ENCODE measurements at places on chromosomes 1 and 21.

DNA sequence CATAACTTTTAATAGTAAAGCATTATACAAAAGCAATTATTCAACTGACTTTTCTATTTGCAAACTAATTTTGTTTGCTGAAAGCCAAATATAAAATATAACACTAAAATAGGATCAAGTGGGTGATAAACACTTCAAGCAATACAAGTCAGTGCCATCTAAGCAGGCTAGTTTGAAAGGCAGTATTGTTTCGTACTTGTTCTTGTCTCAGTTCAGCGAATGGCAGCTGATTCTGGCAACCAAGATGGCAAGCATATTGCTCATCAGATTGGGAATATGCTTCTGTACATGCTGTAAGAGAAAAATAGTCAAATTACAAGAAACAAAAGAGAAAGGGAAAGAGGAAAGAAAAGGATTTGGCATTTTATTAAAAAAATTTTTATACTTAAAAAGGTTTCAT, 7.5 kb downstream of the TMEM59 start:
- DNase-seq = no peak

- no peak for DNase-seq
These were observed 71.2 kb upstream of the RGL1 start for GRCh38 chr1:183733715-183734114.

DNA sequence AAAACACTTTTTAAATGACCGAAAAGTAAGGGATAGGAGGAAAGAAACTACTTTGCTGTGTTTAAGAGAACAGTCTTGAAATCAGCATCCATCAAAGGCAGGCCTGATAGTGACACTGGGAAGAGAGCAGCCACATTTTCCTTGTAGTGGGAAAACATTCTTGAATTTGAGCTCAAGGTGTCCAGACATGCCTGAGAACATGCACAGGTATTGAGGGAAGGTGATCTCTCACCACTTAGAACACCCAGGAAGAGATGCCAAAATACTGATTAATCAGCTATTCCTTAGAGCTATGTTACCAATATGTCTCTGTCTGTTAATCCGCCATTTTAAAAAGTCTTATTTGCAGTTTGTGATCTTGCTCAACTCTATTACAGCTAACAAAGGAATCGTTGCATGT, 25.9 kb downstream of the IL12RB2 start:
- DNase-seq = no peak

DNA sequence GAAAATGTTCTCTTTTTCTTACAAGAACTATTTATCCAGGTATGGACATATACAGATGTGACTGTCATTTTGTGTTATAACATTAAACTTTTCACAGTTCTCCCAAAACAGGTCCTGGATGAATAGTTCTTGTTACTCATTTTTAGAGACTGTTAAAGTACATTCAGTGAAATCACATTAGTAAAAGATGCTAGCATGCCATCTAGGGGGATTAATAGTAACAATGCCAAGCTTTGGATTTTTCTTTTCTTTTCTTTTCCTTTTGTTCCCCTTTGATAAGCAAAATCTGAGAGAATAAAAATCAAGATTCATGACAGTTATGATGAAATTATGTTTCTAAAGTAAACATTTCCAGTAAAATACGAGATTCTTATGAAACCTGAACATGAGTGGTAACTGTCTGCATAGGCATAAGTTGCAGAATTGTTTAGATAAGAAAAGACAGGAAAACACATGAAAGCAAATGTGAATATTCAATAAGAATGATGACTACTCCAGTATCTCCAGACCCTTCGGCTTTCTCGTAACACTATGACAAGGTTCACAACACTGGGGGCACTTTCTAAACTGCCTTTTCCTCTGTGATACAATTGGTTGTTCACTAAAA, 77.5 kb downstream of the TPR start:
- no peak for DNase-seq

GRCh38 chr1:63537940-63538339, 14.6 kb downstream of the EFCAB7 start:
- no peak for DNase-seq

DNA sequence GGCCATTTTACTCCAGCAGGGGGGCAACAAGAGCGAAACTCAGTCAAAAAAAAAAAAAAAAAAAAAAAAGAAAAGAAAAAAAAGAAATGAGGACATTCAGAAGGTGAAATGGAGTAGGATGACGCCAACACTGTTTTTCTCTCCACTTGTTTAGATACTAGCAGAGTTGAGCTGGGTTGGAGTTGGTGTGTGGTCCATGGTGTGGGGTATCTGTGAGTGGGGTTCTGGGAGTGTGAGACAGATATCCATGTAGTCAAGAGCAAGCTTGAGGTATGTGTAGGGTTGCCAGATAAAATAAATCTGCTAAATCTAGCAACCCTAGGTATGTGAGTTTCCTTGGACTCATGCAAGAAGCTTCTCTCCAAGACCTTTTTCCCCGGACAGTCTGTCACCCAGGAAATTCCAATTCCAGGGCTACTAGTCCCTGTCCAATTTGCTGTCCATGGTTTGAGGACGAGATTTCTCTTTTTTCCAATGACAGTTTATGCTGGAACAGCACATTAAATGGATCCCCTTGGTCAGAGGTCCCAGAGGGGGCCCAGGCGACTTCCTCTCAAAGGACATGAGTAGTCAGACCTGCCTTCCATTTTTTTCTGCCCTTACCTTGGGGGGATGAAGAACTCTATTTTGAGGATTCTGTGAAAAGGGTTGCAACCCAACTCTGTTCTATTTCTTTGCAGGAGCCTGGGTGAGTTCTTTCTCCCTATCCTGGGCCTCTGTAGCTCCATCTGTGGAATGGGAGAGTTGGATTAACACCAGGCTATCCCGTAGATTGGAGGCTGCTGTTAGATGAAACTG, 2.1 kb upstream of the FOXD2 start:
- DNase-seq = no peak

GRCh38 chr1:28021064-28021463, 61.3 kb downstream of the XKR8 start:
- DNase-seq = no peak

DNA sequence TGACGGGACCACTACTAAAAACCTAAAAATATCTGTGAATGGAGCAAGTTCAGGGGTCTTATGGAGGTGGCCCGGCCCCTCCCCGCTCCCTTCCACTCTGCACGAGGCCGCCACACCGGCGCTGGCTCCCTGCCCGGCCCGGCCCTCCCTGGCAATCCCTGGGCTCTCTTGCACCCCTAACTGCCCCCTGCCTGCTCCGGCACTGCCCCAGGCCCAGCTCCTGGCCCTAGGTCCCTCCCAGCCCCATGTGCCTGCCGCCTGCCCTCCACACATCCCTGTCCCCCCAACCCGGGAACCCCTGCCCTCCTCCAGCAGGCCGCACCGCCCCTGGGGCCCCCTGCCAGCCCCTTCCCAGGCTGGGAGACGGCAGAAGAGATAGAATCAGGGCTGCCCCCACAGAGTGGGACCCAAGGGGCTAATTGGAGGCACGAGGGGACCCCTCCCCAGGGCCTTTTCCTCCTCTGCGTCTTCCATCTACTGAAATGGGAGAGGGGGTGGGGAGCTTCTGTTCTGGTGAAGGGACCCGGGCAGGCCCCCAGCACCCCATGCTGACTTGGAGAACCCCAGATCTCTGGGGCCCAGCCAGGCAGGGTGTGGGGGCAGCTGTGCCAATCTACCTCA, 9.3 kb upstream of the CTRC start:
- no peak for DNase-seq

- no peak for DNase-seq
These were observed 1.2 kb downstream of the KDM4A start for GRCh38 chr1:43651188-43651587.

DNA sequence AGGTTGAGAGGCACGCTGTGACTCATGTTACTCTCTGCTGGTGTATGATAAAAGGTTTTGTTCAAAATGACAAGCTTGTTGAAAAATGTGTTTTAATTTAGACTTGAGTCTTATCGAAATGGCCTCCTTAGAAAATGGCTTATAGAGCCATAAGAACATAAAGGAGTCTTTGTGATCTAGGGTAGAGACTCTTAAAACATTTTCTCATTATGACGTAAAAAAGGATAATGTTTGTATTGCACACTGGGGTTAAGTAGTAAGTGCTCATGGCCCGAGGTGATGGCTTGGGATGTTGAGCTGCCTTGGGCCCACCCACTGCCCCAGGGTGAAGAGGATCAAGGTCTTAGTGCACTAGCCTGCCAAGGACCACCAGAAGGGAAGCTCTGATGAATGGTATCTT, 117.4 kb downstream of the DISC1 start:
- DNase-seq = no peak

- DNase-seq = peak; percentile 37
These were observed 281.2 kb downstream of the RRAGC start for GRCh38 chr1:38578271-38578951.

DNA sequence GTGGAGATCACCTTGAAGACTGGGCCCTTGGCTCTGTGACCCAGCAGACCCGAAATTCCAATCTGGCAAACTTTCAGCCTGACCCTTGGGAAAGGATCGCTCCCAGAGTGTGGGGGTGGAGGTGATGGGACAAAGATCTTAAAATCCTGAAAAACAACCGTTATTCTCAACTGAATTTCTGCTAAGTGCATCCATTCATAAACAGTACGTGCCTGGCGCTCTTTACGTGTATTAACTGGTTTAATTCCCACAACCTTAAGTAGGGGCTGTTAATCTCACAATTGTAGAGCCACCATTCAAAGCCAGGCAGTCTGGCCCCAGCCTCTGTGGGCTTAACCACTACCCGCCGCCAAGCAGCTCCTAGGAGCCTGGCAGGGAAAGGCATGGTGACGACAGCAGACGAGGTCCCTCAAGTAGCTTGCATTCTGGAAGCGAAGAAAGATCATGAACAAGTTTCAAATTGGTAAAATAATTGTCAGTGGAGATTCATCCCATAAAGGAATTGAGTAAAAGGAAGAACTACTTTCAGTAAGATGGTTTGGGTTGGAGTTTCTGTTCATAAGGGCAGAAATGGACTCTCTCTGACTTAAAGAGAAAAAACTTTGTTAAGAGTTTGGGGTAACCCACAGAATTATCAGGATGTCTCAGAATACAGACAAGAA, 11.4 kb upstream of the RGS16 start:
- peak; percentile 77 for DNase-seq

DNA sequence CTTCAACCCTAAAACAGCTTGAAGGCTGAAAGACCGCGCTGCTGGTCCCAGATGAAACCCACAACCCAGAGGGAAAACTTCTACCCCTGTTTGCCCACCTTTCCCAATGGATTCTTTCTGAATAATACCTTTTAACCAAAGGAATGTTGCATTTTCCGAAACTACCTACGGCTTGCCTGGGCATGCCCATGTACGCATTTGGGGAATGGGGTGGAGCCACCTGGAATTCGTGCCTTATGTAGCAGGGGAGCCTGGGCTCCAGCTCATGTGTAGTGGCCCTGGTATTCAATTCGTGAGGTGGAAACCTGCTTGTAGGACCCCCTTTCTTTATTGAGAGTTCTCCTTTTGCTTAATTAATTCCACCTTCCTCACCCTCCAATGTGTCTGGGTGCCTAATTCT, 256.6 kb upstream of the RGS18 start:
- DNase-seq = no peak

GRCh38 chr1:119220991-119221390, 80.5 kb upstream of the WARS2 start:
- no peak for DNase-seq

DNA sequence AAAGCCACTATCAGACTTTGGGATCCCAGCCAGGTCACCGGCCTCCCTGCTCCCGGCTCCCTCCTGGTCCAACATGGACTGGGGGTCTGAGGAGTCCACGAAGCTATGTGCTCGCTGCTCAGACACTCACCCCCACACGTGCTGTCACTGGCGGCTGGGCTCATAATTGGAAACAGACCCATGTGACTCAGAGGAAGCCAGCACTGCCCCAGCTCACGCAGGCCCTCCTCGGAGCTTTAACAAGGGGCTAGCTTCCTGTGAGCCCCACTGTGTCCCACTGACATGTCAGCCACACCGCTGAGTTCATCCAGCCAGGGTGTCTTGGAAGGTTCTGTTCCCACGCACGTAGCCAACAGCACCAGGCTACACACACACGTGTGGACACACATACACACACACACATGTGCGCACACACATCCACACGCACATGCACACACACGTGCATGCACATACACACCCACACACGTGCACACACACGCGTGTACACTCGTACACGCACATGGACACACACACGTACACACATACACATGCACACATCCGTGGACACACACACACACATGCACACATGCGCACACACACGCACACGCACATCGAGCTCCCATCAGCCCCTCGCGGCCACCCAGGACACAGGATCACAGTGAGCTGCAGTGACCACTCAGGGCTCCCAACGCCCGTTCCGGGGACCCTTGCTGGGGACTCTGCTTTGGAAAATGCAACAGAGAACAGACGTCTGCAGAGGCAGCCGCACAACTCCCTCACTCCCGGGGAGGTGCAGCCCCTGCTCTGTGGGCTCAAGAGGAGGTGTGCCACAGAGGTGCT, 18.4 kb upstream of the COL6A2 start:
- DNase-seq = no peak

DNA sequence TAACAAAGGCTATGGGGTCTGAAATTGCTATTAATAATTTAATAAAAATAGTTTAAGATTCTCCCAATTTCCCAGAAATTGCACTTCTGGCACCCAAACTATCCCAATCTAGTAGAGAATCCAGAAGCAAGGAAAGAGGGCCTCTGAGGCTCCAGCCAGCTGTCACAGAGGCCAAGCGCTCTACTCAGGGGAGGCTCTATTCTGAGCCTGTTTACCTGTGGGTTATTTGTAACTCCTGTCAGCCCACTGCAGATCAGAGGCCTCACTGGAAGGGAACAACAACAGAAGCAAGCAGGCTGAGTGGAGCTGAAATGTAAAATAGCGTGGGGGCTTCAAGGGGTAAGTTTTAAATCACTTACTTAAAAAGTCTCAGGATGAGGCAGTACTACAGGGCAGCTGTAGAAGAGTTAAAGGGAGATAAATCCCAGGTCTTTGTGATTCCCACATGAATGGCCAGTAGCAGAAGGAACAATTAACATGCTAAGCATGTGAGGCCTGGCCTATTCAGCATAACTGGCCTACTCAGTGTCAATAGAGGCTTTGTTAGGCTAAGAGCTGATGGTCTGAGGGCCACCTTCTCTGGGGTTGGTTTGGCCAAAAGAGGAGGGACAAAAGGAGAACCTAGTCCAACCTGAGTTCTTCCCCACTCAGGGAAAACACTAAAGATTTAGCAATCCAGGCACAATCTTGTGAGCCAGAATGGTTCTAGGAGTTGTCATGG, 12.8 kb downstream of the ZNF687 start:
- no peak for DNase-seq

GRCh38 chr21:33642896-33643657, 776 bp downstream of the ITSN1 start:
- DNase-seq = peak; percentile 37

DNA sequence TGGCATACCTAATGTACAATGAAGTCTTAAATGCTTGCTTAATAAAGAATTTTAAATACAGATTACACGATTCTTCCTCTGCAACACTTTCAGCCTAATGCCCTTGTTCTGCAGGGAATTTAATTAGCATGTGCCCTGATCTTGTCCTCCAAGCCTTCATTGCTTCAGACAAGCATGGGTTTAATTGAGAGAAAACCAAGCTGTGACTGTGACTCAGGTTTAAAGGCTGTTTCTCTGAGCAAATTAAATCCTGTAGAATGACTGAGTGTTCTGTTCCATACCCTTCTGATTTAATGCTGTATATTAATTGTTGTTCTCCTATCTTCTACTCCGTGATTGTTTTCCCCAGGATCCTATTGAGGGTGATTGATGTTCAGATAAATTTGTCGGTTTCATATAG, 269.0 kb upstream of the PRMT6 start:
- no peak for DNase-seq
